ENCODE measurements at places on chromosomes 6 and 20.

DNA sequence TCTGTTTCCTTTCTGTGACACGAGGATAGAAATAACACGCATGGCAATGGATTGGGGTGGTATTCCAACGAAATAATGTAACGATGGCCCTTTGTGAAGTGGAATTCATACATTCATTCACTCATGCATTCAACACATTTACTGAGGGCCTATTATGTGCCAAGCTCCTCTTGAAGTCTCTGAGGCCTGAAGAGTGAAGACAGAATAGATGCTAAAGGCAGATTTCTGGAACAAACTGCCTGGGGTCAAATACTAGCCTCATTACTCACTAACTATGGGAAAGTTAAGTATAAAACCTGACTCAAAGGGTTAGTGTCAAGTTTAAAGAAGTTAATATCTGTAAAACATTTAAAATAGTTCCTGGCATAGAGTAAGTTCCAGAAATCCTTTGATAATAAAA, 279.6 kb upstream of the SULF2 start:
- no peak for DNase-seq

- no peak for DNase-seq
Observed at GRCh38 chr6:27825025-27825793, 87.0 kb downstream of the OR2B2 start.

- DNase-seq = no peak
Observed at GRCh38 chr6:150641398-150642139, 41.9 kb downstream of the PLEKHG1 start.

DNA sequence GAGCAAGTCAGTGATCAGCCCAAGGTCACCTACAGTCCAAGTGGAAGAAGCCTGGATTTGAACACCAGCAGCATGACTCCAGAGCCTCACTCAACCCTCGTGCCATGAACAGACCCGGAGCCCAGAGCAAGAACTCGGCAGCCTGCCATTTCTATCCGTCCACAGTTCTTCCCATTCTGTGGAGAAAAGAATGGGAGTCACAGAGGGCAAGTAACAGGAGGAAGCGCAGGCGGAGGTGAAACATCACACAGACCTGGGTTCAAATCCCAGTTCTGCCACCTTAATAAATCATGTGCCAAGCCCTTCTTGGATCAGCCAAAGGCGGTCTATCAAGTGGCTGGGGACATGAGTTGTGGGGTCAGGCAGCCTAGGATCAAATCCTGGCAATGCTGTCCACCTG, 4.3 kb downstream of the PREX1 start:
- no peak for DNase-seq

GRCh38 chr20:59305908-59306655, 5.7 kb downstream of the EDN3 start:
- DNase-seq = no peak

DNA sequence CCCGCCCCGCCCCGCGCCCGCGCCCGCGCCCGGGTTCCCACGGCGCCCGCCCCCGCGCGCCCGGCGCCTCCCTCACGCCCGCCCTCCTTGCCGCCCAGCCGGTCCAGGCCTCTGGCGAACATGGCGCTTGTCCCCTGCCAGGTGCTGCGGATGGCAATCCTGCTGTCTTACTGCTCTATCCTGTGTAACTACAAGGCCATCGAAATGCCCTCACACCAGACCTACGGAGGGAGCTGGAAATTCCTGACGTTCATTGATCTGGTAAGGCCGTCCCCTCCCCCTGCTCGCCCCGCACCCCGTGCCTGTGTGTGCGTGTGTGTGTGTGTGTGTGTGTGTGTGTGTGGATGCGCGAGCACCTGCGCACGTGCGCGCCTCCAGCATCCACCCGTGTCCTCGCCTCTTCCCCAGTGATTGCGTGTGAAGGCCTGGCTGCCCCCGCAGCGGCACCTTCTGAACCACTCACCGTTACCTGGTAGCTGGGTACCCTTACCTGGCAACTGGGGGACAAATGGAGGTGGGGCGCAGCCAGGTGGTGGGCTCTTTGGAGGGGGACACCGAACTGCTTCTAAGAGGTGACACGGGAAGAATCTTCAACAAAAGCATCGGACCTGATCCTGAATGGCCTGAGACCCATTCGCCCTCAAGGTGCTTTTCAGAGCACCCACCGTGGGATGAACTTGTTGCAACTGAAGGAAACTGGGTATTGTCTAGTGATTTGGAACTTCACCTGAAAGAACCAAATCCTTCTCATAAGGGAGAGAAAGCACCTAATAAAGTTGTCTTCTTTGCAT, at the start of gene AIG1:
AIG1 (plus strand) TSS at position 84 of the 791 bp plus-strand sequence; CDS start at position 121, 37 bp downstream.
- DNase-seq = no peak

DNA sequence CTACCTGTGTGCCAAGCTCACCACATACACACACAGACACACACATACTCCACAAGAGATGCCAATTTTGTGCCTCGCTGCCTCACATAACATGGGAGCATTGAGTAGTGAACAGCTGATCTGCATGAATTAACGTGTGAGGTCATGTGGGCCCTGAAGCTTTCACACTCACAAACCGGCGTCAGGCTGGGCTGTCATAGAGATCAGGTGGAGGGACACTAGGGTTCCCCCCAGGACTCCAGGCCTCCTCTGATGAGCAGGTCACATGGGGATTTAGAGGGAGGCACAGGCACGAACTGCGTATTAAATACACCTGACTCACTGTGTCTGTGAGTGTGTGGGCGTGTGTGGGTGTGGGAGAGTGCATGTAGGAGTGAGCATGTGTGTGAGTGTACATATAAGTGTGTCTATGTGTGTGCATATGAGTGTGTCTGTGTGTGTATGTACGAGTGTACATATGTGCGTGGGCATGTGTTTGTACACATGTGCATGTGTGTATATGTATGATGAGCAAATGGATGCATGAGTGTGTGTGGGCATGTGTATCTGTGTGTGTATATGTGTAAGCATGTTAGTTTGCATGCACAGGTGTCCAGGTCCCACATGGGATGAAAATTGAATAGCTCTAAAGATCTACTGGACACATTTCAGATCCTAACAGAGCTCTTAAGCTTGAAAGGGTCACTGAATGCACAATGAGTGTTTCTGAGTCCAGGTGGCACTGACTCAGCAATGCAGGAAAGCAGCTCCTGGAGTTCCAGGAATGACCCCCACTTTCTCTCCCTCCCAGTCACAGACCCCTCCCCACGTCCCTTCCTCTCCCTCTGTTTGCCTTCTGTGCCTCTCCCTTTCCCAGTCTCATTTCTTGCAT, 336.6 kb downstream of the PREX1 start:
- DNase-seq = peak; percentile 46

DNA sequence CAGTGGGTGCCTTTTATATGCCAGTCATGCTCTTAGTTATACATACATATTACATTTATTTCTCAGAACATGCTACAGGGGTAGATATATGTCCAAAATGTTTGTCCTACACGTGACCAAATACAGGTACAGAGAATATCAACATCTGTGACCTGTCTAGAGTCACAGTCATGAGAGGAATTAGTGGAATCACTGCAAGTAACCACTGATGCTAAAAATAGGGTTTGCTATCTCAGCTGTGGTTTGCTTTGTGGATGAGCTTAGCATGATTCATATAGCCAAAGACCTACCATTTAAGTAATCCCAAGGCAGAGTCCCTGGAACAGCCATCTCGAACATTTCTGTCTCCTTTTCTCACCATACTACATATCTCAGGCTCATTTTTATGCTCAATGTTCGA, 32.3 kb downstream of the GSTA3 start:
- DNase-seq = no peak

- DNase-seq = no peak
Observed at GRCh38 chr6:148964467-148964866, 217.6 kb downstream of the UST start.

DNA sequence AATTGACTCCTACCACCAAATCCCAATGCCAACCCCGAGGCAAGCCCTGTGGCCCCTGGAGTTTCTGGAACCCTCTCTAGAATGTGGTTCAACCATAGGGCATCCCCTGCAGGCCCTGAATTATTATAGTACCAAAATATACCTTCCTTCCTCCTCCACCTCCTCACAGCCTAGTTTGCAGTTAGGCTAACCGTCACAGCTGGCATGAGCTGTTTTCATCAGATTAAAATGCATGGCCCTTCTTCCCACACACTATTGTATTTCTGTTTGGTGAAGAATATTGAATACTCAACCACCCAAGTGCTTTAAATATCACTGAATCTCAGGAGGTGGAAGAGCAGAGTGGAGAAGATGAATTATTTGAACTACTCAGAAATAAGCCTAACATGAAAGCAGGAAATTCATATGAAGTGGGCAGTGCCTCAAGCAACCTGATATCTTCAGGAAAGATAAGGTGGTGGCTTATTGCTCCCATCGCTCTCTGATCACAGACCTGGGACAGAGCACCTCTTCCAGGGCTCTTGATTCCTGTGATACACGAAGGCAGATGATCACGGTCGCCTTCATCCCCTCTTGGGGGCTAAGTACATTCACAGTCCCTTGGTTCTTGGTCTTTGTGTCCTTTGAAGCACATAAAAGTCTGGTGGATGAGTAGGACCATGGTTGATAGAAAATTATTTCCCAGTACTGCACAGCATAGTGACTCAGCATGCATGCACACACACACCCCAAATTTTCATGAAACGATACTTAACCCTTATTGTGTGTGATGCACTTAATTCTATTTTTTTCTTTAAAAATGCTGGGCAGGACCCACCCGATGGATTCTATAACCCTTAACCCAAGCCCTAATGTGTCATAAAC, 90.9 kb downstream of the PSMG4 start:
- no peak for DNase-seq

- no peak for DNase-seq
Observed at GRCh38 chr6:103198386-103198785, 1661.3 kb downstream of the HACE1 start.

DNA sequence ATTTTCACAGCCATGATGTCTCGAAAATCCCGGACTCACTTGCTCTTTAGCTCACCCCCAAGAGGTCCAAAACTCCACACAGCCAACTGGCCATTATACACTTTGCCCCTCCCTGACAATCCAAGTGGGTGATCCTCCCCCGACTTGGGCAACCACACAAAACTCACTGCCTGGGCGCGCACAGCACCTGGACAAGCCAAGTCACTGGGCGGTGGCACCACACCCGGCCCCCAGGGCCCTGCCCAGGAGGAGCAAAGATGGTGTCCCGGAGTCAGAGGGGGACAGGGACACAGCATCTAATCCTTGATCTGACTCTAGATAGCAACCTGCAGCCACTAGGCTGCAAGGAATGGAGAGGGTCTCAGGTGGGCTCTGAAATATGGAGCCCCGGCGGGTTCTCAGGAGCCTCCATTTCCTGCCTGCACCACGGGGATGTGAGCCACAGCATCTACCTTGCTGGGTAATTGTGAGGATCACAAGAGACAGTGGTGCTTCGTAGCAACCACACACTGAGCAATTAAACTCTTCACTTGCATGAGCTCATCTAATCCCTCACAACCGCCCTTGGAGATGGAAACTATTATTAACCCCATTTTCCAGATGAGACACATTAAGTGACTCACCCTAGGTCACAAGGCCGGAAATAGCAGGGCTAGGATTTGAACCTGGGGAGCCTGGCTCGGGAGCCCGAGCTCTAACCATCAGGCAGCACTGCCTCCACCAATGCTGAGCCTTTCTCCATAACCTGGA, 66.6 kb downstream of the BMP7 start:
- no peak for DNase-seq
